Mesangial cell (primary cell): ENCODE measurements at places on chromosomes 2 and 18. TPM values are rescaled to one million over a fixed set of nuclear protein-coding genes. Genes with fewer than 3 reads are reported as not detected.

Gene CRYBA2
- not detected in 2 replicates for total RNA-seq

Gene PER2
- total RNA-seq, result 3.7 and 3.8 TPM in 2 replicates

Gene ABCG5
- total RNA-seq, result not detected in 2 replicates

Gene PCARE
- total RNA-seq, result not detected in 2 replicates
